Esophagus muscularis mucosa (tissue), 4 donors: ENCODE measurements at places on chromosomes 7 and 10.

- no peak for DNase-seq
Observed at GRCh38 chr10:110407301-110408170, 90.2 kb upstream of the DUSP5 start.

DNA sequence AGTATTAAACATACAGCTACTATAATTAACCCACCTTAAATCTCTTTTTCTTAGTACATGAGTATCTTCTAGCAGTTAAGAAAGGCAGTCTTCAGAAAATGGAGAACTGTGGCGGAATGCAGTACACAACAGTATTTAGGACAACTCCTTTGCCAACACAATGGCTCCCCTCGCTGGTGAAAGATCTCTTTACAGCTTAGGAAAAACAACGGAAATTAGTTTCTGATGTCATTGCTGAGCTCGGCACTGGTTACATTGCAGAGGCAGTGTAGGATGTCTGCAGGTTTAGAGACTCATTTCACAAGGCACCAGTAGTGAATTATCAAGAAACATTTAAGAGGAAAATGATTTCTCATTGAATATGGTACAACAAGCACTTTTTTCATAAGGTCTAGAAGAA, 43.4 kb downstream of the GLRX3 start:
- DNase-seq, result no peak

DNA sequence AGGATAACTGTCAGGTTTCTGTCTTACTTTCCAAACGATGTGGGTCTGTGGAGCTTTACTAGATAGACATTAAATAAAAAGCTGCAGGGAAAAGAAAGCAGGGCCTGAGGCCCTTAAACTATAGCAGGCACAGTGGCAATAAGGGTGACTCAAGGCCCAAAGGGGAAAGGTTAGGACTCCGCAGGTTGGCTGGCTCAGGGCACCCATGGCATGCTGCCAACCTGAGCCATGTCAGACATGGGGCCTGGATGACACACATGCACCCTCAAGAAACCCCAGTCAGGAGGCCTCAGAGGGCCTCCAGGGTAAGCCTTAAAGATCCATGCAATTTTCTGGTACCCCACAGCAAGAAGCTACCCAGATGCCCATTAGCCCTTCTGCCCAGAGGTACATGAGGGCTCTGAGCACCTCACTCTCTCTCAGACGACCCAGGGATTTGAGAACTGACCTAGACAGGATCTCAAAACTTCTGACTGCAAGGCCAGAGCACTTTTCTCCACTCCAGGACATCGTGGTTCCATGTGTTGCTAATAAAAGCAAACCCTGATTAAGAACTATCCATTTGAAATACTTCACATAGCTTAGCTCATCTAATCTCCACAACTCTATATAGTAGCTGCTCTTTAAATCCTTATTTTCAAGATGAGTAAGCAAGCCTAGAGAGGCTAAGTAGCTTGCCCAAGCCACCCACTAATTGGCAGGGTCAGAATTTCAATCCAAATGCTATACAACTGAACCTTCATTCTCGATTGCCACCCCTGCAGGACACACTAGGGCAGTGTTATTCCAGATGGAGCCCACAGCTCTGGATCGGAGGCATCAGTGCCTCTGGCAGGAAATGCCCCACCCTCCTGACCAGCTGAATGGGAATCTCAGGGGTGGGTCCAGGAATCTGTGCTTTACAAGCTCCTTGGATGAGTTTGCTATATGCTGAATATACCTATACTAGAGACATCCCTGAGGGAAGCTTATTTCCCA, 132.5 kb upstream of the EFCAB10 start:
- no peak for DNase-seq

- DNase-seq, result no peak
Observed at GRCh38 chr7:133794479-133794878, 332.7 kb upstream of the LRGUK start.

DNA sequence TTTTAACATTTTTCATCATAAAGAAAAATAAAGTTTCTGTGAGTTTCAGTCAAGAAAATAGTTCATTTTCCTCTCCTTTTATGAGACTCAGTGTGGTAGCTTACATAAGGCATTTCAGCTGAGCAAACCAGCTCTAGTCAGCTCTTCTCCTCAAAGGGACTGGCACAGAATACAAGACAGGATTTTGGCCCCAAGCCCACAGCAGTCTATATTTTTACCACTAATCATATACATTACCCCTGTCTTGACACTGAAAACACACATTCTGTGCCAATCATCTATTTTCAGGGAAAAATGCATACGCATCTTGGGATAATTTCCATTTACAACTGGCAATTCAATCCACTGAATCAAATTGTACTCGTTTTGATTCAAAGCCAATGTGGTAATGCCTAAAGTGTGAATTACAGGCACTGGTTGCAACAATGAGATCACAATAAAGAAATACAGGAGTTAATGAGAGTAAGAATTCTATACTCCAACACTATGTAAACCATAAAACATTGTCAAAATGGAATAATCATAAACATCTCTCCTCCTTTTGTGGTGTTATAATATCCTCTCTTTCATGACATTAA, 186.4 kb downstream of the CACNA2D1 start:
- no peak for DNase-seq

DNA sequence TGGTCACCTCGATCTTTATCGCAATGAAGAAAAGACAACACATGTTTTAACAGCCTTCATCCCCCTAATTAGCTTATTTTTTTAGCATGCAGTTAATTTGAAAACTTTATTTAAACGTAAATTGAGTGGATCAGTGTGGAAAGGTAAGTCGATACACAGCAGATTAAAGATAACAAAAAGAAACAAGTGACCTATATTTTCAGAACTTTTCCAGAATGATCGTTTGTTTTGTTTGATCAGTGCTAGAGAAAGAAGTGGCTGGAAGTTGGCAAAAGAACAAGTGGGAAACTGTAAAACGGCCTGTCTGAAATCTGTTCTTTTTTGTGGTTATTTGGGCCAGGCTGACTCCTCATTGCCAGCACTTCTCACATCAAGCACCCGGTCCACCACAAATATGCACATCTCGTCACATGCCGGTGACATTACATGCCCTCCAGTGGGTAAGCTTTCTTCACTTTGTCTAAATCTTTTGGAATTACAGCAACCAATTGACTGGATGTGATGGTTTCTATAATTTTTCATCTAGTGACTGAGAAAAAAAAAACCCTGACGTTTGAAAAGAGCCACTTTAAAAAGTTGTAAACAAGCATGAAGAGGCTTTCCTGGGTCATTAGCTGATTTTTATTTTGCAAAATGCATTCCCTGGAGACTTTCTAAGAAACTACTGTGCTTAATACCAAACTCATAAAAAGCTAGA, 33.2 kb downstream of the C7orf33 start:
- DNase-seq, result no peak

GRCh38 chr7:142862351-142862750, 7.5 kb downstream of the EPHB6 start:
- DNase-seq, result peak; percentile 45

GRCh38 chr7:81031243-81031642, 112.4 kb upstream of the SEMA3C start:
- no peak for DNase-seq
